ENCODE measurements at places on chromosomes 3 and 15.

- DNase-seq: no peak
Measured at GRCh38 chr15:74408815-74409214, 24.9 kb downstream of the SEMA7A start.

DNA sequence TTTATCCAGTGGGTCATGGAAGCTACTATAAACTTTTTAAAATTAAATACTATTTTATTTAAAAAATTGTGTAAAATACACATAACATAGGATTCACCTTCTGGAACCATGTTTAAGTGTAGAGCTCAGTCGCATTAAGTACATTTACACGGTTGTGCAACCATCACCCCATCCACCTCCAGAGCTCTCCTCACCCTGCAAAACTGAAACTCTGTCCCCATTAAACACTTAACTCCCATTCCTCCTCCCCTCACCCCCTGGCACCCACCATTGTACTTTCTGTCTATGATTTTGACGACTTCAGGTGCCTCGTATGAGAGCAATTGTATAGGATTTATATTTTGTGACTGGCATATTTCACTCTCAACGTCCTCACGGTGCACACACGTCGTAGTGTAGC lies 70.7 kb downstream of the APBA2 start:
- no peak for DNase-seq

GRCh38 chr3:46286947-46287565 lies 44.8 kb downstream of the CCR3 start:
- DNase-seq: no peak

DNA sequence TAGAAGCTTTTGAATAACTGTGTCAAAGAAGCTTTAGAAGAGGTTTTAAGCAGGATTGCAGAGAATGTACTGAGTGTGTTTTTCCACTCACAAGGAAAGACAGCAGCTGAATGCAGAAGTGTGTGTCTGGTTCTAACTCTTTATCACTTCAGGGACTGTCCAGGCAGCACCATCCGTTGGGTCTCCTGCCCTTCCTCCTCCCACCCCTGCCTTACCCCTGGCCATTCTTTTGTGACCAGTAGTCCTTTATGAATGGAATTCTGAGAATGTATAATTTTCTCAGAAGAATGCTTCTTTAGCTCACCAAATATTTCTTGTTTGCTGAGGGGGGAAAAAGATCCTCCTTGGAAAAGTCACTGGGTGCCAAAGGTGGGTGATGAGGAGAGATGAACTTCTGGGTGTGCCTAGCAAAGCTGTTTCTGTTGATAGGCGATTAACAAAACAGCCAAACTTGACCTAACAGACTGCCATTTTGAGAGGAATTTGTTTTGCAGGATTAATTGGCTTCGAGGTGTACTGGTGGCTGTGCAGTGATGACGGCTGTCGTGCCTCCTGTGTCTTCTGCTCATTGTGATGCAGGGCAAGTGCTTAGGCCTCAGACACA lies 70.9 kb downstream of the IGF1R start:
- DNase-seq: no peak

DNA sequence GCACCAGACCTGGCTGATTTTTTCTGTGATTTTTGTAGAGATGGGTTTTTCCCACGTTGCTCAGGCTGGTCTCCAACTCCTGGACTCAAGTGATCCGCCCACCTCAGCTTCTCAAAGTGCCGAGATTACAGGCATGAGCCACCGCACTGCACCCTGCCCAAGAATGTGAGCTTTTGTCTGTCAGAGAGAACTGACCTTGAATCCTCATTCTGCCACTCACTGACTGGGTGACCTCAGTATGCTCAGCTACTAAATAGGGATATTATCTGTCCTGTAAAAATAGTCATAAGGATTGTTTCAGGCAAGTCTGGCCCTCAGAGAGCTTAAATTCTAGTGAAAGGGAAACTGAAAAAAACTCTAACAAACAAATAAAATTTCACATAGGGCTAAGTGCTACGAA lies 2.1 kb upstream of the RFT1 start:
- no peak for DNase-seq

GRCh38 chr3:35678643-35679161 lies 39.4 kb downstream of the ARPP21 start:
- DNase-seq: no peak

Data from stimulated activated naive CD4-positive, alpha-beta T cell (primary cell).